ENCODE measurements at places on chromosomes 4 and X. TPM values are rescaled to one million over a fixed set of nuclear protein-coding genes. Genes with fewer than 3 reads are reported as not detected.

DNA sequence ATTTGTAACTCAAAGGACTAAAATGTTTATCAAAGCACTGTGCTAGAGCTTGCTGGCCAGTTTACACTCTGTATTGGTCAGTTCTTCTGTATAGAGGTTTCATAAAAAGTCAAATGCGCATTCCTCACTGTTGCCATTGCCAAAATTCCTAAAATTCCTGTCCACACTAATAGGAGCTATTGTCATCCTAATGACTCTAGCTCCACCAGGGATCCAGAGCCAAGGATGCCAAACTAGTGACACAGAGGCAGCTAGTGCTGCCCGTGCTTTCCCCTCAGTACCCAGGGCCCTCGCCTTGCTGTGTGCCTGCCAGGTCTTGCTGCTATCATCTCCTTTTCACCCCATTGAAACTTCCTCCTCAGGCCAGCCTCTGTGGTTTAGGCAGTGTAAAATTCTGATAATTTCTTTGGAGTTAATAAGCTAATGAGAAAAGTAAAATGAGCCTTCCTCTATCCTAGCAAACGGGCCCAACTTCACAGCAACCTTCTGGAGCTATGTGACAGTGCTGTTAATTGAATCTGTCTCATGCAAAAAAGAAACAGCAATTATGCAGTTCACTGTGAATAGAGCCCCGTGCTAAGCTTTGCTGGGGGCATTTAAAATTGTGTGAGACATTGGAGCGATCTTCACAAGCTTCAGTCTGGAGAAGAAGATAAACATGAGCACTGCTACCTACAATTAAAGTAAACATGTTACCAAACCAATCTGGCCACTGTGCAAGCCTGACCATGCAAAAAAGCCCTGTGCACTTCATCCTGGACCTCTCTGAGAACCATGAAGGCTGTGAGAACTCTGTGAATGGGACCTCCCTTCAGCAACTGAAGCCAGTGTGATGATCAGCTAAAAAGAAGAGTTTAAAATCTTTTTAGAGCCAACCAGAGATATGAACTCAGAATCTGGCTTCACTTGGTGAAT lies 43.1 kb upstream of the FGF2 start:
- peak; percentile 55 for DNase-seq

- DNase-seq: no peak
Observed at GRCh38 chrX:50704360-50704759, 109.6 kb downstream of the SHROOM4 start.

DNA sequence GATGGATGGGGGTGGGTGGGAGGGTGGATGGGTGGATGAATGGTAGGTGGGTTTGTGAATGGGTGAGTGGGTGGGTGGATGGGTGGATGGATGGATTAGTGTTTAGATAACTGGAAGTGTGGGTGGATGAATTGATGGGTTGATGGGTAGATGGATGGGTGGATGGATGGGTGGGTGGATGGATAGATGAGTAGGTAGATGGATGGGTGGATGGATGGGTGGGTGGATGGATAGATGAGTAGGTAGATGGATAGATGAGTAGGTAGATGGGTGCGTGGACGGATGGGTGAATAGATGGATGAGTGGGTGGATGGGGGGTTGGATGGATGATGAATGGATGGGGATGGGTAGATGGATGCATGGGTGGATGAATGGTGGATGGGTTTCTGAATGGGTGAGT lies 20.3 kb upstream of the ASMTL start:
- DNase-seq: no peak

- peak; percentile 99 for DNase-seq
Observed at GRCh38 chr4:74659576-74660411, 134.5 kb downstream of the BTC start.

DNA sequence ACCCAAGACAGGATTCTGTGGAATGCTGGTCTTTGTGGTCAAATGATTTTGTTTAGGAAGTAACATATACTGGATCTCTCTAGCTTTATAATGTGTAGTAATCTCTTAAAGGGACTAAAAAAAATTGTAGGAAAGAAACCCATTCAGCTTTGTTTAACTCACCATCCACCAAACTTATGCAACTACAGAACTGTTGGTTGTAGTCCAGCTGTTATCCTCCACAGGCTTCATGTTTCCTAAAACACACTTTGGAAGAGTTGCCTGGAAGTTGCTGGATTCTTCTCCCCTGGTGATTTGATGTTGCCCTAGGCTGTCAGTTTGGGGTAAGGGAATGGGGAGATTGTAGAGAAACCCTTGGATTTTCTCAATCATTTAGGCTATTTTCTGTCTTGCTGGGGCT lies 89.3 kb downstream of the RLIM start:
- DNase-seq: peak; percentile 16

DNA sequence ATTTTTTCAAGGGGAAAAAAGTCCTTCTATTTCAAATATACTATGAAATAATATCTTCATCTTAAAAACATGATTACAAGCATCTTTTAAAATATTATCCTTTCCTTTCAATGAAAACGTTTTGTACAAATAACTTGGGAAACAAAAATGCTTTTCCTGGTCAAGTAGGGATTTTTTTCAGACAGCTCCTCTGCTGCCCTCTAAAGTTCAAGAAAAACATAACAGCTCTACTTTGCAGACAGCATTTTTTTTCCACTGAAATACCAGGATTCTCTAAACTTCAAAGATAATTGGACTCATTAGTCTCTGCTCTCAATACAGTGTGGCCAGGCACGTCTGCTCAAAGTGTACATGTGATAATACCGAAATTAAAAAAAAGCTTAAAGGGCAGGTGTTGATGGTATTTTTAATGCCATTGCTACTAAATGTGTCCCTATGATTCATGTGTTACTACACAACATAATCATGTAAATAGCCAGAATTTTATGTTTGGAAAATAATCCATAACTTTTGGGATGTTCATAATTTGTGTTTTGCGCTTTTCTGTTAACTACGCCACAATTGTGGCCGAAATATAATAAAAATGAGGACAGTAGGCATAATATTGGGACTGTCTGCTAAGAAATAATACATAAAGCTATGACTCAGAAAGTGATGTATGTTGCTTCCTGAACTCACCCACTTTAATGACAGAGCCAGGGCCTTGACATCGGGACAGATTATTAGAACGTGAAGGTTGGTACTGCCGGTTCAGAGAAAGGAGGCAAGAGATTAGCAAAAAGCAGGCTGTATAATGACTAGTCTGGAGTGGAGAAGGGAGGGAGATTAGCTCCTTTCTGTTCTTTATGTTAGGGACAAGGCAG lies 478.9 kb downstream of the KCNIP4 start:
- peak; percentile 28 for DNase-seq

DNA sequence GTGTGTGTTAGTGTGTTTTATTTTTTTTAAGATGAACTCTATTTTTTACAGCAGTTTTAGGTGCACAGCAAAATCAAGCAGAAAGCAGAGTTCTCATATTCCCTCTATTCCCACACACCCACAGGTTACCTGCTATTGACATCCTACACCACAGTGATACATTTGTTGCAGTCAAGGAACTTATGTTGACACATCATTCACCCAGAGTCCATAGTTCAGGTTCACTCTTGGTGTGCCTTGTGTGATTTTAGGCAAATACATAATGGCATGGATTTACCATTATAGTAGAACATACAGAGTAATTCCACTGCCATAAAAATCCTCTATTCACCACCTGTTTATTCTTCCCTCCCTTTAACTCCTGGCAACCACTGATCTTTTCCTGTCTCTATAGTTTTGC lies 28.7 kb downstream of the DIAPH2 start:
- no peak for DNase-seq

DNA sequence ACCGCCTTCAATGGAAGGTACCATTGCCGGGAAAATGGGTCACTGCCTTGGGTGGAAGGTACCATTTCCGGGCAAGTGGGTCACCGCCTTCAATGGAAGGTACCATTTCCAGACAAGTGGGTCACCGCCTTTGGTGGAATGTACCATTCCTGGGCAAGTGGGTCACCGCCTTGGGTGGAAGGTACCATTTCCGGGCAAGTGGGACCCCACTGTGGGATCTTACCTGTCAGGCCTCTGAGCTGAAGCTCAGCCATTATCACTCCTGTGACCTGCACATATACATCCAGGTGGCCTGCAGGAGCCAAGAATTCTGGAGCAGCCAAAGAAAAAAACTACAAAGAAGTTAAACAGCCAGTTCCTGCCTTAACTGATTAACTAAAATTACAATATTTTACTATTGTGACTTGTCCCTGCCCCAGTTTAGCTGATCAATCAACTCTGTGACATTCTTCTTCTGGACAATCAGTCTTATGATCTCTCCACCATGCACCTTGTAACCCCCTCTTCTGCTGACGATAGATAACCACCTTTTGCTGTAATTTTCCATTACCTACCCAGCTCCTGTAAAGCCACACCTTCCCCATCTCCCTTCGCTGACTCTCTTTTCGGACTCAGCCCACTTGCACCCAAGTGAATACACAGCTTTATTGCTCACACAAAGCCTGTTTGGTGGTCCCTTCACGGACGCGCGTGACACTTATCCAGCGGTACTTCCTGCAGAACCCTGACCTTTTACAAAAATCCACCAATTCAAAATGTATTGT lies 313.2 kb downstream of the DHRSX start:
- DNase-seq: no peak

DNA sequence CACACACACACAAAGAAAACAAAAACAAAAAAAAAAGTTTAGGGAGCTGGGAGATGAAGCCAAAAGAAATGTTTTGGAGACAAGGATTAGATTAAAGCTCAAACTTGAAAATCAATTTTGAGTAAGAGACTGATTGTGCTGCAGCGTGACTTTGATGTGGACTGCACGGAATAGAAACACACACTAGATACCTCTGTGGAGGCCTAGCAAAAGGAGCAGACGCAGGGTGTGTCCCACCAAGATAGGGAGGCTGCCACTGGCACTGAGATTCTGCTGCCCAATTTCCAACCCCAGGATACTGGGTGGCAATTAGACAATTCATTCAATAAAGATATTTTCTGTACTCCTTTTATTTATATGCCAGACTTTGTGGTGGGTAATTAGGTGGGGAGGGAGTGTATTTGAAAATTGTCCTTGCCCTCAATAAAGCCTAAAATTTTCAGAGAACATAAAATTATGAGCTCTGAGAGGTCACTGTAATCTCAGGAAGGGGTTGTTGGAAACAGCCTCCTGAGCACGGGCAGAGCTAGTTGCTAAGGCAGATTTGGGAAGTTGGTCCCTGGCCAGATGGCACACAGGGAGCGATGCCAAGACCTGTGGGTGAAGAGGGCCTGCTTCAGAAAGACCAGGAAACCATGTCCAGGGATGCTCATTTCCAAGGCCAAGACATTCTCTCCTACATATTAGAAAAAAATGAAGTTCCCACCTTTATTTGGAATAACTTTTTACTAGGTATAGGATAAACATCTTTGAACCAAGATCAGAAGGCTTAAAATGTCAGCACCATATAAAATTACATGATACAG lies 1.9 kb upstream of the PPP3CA start:
- DNase-seq: no peak

- no peak for DNase-seq
Observed at GRCh38 chrX:96834137-96834536, 49.6 kb upstream of the RPA4 start.

DNA sequence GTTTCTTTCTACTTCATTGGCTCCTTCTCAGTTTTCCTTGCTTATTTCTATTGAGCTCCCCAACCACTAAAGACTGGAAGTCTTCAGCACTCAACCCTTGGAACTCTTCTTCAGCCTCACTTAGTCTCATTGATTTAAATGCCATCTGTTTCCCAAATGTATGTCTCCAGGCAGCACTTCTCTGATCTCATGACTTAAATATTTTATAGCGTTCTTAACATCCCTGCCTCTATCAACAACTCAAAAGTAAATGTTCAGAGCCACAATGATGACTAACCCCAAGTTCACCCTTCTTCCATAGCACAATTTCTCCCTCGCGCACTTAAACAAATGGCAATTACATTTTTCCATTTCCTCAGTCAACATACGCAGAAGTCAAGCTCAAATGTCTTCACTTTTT lies 1393.3 kb downstream of the ARAP2 start:
- no peak for DNase-seq

DNA sequence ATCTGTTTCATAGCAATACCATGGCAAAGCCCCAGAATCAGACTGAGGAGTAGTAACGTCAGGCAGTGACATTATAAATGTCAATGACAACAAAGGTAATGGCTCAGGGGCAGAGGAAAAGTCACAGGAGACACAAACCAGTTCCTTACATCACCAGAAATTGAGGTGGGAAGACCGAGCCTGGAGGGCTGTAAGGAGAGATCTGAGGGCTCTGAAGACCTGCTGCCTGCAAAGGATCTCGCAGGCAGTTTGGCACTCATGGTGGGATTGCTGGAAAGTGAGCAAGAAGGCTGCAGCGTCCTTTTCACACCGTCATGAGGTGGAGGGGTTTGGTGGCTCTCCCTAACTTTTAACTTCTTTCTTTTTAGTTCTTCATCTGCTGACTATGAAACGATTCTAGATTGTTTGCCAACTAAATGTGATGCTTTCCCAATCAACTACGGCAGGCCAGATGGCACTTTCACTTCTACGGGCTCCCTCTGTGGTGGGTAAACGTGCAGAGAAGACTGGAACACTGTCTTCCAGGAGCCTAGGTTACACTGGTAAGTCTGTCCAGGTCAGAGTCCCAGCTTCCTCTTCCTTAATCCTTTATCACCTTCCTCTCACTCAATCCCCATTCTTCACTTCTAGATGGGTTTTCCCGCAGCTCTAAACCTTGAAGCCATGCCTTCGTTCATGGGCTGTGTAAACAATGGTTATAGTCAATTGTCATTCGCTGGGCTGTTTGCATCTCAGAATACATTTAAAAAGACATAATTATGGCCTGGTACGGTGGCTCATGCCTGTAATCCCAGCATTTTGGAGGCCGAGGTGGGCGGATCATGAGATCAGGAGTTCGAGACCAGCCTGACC lies 58.2 kb downstream of the TBC1D9 start:
- DNase-seq: no peak

Gene ADH7
- not detected for total RNA-seq

Gene PAGE5
- total RNA-seq: not detected

Gene PNMA3
- total RNA-seq: under 0.01 TPM

Gene RELL1
- 66.5 TPM for total RNA-seq

Gene MAGEA10
- not detected for total RNA-seq

Gene WDR45
- 56.0 TPM for total RNA-seq

Gene FRG2
- total RNA-seq: not detected

Gene TTC29
- under 0.01 TPM for total RNA-seq

Gene H2BW2
- not detected for total RNA-seq

Gene RASGEF1B
- total RNA-seq: not detected

Gene MAGEE2
- not detected for total RNA-seq

Measured in fibroblast of villous mesenchyme (primary cell).